ENCODE measurements at places on chromosomes 2 and 18.
A peak's percentile ranks its signal among the peaks of the same experiment; 100 is the strongest.

DNA sequence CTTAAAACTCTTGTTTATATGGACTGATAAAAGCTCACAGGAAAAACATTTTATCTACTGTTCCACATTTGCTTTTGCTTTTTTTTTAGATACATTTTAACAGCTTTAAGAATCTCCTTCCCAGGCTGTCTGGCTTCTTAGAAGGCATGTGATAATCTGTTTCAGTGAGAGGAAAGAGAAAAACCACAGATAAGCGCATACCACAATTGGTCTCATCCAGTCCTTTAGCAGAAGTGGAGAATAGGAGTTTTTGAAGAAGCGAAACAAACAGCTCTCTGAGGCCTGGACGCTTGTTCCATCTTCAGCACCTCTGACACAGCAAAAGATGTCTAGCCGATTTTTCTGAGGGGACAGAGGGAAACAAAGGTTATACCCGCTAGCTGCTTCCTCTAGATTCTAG lies 37.6 kb downstream of the RMC1 start:
- DNase-seq, result no peak

- DNase-seq, result no peak
Observed at GRCh38 chr2:238420442-238420841, 6.3 kb upstream of the ASB1 start.

DNA sequence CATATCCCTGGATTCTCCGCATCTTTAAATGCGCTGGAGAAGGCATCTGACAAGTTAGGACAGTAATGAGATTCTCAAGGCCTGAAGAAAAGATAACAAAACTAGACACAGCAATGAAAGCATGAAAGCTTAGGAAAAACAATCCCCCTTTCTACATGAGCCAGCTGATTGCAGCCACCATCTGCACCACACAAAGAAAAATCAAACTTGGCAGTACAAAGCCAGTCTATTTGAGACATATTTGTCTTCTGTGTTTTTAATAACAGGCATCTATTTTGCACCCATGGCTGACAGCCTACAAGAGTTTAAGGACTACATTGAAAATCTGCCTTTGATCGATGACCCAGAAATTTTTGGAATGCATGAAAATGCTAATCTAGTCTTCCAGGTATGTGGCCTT lies 83.6 kb downstream of the TRABD2A start:
- no peak for DNase-seq

GRCh38 chr2:96788442-96789244 lies 27.4 kb upstream of the CNNM3 start:
- no peak for DNase-seq

- no peak for DNase-seq
Observed at GRCh38 chr18:29285471-29285870, 1108.5 kb upstream of the CDH2 start.

DNA sequence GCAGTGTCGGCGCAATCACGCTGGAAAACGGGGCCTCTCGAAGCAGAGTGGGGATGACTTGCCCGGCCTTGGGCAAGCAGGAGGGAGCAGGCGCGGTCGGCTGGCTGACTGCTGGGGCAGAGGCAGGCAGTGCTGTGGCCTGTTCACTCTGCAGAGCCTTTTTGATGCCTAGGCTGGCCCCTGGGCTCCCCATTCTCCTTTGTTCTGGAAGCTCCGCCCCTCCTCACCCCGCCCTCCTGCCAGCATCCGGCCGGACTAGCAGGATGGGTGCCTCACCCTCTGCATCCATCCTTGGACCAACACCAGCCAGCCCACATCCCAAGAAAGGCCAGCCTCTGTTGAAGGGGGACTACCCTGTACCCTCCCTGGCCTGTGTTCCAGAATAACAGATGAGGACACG lies at the start of gene ASPRV1:
TSS of gene ASPRV1 (minus strand) at position 136 of the 400 bp plus-strand sequence. CDS start 195 bp downstream, outside the sequence.
- DNase-seq, result peak; percentile 60

- DNase-seq, result no peak
Observed at GRCh38 chr2:98508709-98509066, 64.0 kb downstream of the INPP4A start.

DNA sequence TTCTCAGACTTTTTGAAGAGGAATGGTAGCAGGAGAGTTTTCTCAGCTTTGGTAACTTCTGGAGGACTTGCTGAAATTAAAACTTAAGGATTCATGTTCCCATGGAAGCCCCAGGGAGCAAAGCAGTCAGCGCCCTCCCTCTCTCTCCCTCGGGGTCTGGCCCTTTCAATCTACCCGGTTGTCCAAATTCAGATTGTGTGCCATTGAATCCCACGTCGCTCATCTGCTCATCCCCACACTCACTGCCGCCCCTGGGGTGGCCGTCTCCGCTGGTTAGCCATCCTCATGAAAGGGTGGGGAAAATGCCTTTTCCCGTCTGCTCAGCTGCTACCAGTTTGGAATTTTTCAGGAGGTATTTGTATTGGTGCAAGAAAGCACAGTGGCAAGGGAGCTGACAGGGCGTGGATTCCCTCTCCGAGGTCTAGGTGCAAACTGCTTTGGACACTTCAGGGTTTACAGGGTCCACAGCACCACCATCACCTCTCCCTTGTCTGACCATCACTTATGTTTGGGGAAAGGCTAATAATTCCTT lies 27.1 kb downstream of the MCFD2 start:
- DNase-seq, result no peak

GRCh38 chr2:172109988-172110811 lies 7.5 kb upstream of the DLX2 start:
- no peak for DNase-seq

- DNase-seq, result no peak
Observed at GRCh38 chr2:98720286-98720685, 10.6 kb downstream of the MGAT4A start.
